ENCODE measurements at places on chromosomes 4 and X.

DNA sequence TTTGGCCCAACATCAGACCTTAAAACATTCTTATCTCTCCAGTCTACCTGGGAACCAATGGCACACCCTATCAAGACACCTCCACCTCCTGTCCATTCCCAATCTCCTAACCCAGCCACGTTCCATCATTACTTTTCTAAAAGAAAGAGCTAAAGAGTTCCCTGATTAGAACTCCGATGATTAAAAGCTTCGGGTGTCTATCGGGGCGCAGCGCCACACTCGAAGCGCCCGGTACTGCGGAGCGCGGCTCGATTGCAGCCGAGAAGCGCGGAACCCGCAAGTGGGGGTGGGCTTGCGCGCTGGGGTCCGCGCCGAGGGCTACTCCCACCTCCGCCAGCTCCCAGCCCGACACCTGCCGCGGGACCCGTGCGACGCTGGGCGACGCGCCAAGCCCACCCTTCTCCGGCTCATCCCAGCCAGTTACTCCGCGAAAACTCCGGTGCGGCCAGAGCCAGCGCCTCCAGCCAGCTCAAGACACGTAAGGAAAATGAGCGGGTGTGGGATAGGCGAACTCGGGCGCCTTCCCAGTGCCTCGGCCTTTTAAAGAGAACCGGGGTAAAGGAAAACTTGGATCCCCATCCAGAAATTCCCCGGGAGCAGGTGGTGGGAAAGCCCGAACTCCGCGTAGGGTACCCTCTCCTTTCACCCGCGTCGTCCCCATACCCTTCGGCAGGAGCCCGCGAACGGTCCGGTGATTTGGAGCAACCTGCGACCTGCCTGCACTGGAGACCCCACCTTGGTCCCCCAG, 593 bp downstream of the NPY1R start:
- no peak for DNase-seq

DNA sequence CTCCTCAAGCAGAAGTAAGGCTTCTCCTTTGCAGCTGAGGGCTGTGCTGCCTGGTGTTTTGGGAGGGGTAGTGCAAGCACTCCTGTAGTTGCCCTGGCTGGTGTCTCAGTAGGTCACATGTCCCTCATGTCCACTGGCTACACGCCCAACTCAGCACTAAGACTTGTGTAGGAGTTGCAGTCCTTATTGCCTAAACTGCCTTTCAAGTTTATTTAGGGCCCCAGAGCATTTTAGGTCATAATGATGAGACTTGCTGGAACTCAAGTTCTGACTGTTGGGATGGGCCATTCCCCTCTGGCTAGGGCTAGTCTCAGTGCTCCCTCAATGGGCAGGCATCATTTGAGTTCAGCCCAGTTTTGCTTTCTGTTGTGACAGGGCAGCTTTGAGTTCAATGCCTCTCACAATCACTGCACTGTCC, 44.1 kb downstream of the PPM1K start:
- DNase-seq = no peak

- no peak for DNase-seq
Measured at GRCh38 chrX:8847360-8847759, 46.2 kb upstream of the FAM9A start.

- DNase-seq = no peak
Measured at GRCh38 chrX:1519022-1519497, 17.9 kb downstream of the P2RY8 start.

DNA sequence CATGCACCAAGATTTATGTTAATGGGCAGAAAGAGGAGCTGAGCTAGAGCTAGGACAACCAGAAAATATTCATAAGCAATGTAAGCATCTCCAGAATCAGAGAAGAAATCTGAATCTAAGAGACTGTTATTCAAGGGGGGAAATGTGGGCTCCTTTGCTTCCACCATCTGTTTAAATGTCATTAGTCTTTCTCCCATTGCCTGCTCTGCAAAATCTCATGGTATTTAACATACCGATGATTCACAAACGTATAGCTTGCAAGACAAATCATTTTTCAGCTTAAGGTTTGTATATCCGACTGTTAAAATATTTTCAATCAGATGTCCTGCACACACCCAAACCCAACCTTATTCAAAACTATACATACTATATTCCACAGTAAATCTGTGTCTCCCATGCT, 133.4 kb upstream of the TACR3 start:
- no peak for DNase-seq

- DNase-seq = no peak
Measured at GRCh38 chrX:127466211-127466610, 586.0 kb downstream of the ACTRT1 start.

DNA sequence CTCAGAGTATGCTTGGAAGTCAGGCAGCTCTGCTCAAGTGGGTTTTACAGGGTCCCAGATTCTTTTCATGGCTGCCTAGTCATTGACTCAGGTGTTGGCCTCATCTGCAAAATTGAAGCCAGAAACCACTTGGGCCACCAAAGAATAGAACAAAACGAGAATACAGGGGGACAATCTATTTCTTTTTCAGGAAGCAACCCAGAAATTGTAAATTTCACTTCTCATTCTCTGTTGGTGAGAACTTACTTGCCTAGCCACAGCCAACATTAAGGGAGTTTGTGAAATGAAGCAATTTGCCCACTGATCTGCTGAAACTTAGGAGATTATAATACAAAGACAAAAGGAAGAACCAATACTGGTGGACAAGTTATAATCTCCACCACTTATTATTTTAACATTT, 8.6 kb upstream of the TKTL2 start:
- no peak for DNase-seq

GRCh38 chrX:114962209-114962608, 55.2 kb downstream of the IL13RA2 start:
- no peak for DNase-seq

- DNase-seq = no peak
Measured at GRCh38 chr4:6492027-6492590, 19.7 kb upstream of the PPP2R2C start.

DNA sequence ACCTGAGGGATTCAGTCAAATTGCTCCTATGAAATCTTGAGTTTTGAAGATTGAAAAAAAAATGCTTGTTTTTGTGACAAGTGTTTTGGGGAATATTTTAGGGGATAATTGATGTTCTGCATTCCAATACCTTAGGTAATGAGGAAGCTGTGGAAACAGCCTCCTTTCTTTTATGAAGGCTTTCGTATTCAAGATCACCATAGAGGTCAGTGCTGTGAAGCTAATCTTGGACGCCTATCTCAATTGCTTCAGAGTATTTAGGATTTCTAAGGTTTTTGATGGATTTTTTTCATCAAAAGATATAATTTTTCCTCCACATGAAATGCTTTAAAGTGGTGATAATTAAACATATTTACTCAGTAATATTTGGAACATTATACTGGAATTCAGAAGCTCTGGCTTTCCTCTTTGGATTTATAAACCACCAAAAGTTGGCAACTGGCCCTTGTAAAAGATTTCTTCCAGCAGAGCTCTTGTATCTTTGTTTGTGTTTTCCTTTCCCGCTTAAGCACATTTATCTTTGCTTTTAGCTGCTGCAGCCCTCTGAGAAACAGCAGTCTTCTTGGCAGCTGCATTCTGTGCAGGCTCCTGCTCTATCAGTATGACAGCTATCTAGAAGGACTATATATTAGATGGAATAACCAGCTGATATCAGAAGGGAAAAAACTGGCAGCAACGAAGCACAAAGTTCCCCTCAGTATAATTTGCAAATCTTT, 63.7 kb downstream of the HMGB2 start:
- DNase-seq = no peak

DNA sequence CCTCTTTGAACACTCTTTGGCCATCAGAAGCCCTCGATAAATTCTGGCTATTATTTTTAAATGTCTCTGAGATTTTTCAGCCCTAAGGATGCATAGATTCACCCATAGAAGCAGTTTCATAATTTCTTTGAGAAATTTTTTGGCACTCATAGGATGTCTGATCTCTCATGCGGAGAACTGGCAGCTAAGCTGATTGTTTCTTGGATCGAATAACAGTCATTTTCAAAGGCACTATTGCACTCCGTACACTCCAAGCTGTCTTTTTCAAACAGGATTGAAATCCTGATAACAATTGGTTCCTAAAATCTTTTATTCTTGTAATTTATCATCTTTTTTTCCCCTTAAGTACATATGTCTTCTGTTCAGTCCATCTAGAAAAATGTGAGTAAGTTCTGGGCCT, 411.9 kb downstream of the SPOCK3 start:
- no peak for DNase-seq

GRCh38 chr4:98406819-98407218, 145.6 kb downstream of the RAP1GDS1 start:
- DNase-seq = no peak

GRCh38 chrX:68808686-68809357, 20.0 kb upstream of the EFNB1 start:
- no peak for DNase-seq

DNA sequence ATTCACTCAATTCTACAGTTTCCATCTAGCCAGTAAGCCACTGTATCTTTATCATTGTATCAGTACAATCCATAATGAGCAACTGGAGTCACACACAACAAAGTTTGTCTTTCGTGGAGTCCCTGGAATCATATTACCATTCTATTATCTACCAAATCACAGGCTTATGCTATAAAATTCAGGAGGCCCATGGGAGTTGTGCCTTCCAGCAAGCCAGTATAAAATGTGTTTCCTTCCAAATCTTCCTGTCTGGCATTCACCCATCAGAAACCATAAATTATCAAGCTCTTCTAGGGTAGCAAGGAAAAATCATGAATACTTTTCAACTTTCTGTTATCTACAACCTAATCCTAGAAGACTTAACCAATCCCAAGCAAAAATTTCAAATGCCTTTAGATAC, 1383.3 kb upstream of the PCDH7 start:
- no peak for DNase-seq

GRCh38 chrX:136170139-136170800, 22.9 kb downstream of the FHL1 start:
- DNase-seq = no peak

Data from stimulated activated CD4-positive, alpha-beta T cell treated with anti-CD3 and anti-CD28 coated beads, Interleukin-2, amount 100 ng/mL, for 48 hours (primary cell).